ENCODE measurements at places on chromosomes 5 and 9.

GRCh38 chr9:18531136-18532065, 57.4 kb downstream of the ADAMTSL1 start:
- H3K4me3 ChIP-seq, result no peak overlapping the region
- H3K36me3 ChIP-seq, result no peaks in the 10 kb centered on the region
- no peak overlapping the region for H3K27ac ChIP-seq
- no peaks in the 10 kb centered on the region for H3K27me3 ChIP-seq

DNA sequence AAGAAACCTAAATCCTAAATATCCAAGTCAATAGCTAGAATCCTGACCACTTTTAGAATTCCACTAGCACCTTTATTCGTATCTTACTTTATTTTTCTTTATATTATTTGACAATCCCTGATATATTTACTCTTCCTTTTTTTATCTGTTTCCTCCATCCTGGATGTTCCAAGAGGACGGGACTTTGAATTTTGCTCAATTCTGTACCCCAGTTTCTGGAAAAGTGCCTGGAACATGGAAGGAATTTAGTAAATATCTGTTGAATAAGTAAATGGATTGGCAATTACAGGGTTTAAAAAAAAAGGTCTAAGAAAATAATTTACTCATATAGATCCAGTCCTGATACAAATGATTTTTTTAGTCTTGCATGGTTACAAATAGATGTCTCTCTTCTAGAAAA, 1.2 kb upstream of the NIPSNAP3A start:
- peaks cover 11% of the 10 kb centered on the region for H3K4me1 ChIP-seq
- H3K27me3 ChIP-seq, result no peaks in the 10 kb centered on the region
- H3K4me3 ChIP-seq, result no peak overlapping the region
- no peak for DNase-seq

DNA sequence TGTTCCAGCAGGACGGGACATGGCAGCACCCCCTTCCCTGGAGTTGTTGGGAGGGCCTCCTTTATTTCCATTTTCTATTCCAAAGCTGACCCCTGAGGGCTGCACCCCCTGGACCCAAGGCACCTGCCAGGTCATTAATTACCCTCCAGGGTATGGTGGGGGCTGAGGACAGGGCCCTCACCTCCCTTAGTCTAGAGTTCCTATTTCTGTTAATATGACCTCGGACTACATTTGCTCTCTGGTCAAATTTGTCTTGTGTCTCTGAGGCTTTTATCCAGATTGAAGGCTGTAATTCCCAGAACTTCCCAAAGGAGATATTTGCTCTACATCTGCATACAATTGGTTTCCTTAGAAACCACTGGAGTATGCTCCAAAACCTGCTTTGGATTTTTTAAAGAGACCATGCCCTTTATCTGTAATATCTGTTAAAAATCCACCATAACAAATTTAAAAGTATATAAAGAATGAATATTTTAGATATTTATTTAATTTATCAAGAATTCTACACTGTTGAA, 16.8 kb downstream of the PHF2 start:
- H3K4me1 ChIP-seq, result no peaks in the 10 kb centered on the region
- no peak overlapping the region for H3K27ac ChIP-seq
- no peaks in the 10 kb centered on the region for H3K36me3 ChIP-seq

- H3K4me1 ChIP-seq, result peaks cover under 1% of the 10 kb centered on the region
- no peaks in the 10 kb centered on the region for H3K36me3 ChIP-seq
- no peak overlapping the region for H3K27ac ChIP-seq
- H3K4me3 ChIP-seq, result no peak overlapping the region
- no peak for DNase-seq
- H3K27me3 ChIP-seq, result no peaks in the 10 kb centered on the region
Measured at GRCh38 chr5:87127426-87127825, 140.3 kb upstream of the RASA1 start.

GRCh38 chr5:125480911-125481310, 734.5 kb upstream of the ZNF608 start:
- no peaks in the 10 kb centered on the region for H3K27me3 ChIP-seq
- no peak overlapping the region for H3K27ac ChIP-seq
- no peaks in the 10 kb centered on the region for H3K4me1 ChIP-seq
- no peaks in the 10 kb centered on the region for H3K36me3 ChIP-seq

DNA sequence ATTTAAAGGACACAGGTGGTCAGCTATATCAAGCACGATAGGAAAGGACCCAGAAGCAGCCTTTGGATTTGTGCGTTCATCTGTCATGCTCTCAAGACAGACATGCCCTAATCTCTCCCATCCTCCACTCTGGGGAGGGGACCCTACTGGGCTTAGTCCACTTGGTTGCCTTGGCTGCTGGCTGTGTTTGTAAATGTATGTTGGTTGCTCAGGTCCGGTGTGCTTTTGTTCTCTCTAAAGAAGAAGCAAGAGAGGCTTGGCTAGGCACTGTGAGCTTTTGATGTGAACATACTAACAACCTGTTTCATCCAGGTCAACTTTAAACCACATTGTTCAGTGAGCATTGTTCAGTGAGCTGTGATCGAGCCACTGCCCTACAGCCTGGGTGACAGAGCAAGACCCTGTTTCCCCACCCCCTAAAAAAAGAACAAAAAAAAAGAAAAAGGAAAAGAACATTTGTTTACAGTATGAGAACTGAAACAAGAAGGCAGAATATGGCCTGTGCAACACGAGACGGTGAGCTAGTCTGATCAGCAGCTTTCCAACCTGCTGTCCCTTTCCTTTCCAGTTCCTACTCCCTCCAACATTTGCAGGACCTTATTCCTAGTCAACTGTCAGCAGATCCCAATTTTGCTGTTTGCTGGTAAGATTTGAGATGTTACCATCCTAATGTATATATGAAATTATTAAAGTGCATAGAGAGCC, 228.3 kb downstream of the ARHGAP26 start:
- no peaks in the 10 kb centered on the region for H3K4me1 ChIP-seq
- no peak overlapping the region for H3K27ac ChIP-seq
- H3K4me3 ChIP-seq, result no peak overlapping the region
- DNase-seq, result no peak

- peaks cover 34% of the 10 kb centered on the region for H3K4me1 ChIP-seq
- peak overlapping the region; percentile 91 for H3K27ac ChIP-seq
- peak; percentile 80 for DNase-seq
- H3K27me3 ChIP-seq, result no peaks in the 10 kb centered on the region
- H3K36me3 ChIP-seq, result no peaks in the 10 kb centered on the region
Measured at GRCh38 chr5:148469501-148469935, 85.8 kb downstream of the FBXO38 start.

DNA sequence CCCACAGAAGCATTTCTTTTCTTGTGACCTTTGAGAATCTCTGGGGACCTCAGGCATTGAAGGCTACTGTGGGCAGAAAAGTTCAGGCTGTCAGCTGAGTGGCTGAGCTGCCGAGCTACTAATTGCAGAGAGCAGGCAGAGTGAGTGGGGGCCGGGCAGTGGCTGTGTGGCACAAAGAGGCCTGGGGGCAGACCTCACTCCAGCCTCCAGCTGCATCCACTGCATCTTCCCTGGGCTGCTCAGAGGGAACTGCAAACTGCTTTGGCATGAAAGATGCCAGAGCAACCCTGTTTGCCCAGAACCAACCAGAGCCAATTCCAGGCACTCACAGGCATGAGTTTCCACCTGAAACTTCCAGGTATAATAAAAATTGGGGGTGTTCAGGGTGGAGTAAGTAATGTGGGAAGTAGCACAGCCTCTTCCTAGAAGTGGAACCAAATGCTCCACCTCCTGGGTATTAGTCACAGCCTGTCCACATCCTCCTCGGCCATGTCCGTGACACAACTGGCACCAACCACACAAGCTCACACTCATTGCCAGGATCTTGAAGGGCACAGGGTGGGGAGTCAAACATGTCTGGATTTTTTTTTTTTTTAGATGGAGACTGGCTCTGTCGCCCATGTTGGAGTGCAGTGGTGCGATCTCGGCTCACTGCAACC, 548.9 kb downstream of the BNC2 start:
- H3K27me3 ChIP-seq, result no peaks in the 10 kb centered on the region
- no peak for DNase-seq
- H3K36me3 ChIP-seq, result no peaks in the 10 kb centered on the region
- H3K4me1 ChIP-seq, result no peaks in the 10 kb centered on the region
- no peak overlapping the region for H3K4me3 ChIP-seq
- H3K27ac ChIP-seq, result no peak overlapping the region

DNA sequence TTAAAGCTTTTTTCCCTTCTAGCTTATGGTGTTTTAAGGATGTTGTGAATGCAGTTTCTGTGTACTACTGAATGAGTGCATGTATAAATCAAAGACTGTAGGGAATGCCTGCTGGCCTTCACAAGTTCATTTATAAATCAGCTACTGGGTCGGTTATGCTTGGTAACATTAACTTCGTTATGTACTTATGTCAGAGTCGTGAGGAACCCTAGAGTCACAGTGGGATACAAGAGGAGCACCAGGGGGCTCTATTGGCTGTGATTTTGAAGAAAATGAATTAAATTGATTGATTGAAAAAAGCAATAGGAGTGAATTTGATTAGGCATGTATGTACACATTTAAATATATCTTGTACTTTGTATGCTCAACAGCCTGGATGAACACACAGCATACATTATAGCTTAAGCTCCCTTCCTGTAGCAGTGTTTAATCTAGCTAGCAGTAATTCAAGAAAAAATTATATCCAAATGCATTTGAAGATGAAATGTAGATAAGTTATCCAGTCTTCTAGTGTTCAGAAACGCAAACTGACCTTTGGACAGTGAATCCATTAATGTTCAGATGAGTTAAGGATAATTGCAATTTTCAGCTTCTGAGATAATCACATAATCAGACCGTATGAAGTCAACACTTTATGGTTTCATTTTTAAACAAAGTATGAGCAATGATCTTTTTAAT, 204.2 kb downstream of the KDM4C start:
- no peaks in the 10 kb centered on the region for H3K36me3 ChIP-seq
- H3K4me3 ChIP-seq, result no peak overlapping the region
- peaks cover 3% of the 10 kb centered on the region for H3K4me1 ChIP-seq
- no peak for DNase-seq
- no peaks in the 10 kb centered on the region for H3K27me3 ChIP-seq
- no peak overlapping the region for H3K27ac ChIP-seq

- no peak overlapping the region for H3K4me3 ChIP-seq
- H3K4me1 ChIP-seq, result no peaks in the 10 kb centered on the region
- no peak overlapping the region for H3K27ac ChIP-seq
- no peak for DNase-seq
- H3K36me3 ChIP-seq, result no peaks in the 10 kb centered on the region
Measured at GRCh38 chr9:137148661-137149060, 9.7 kb downstream of the GRIN1 start.

GRCh38 chr9:113568571-113569321, 105.2 kb downstream of the RGS3 start:
- no peak overlapping the region for H3K4me3 ChIP-seq
- no peaks in the 10 kb centered on the region for H3K27me3 ChIP-seq
- no peak for DNase-seq
- H3K27ac ChIP-seq, result peak overlapping the region; percentile 63

GRCh38 chr9:27497883-27498417, 26.1 kb upstream of the IFNK start:
- no peak for DNase-seq
- H3K4me1 ChIP-seq, result peaks cover 19% of the 10 kb centered on the region
- H3K4me3 ChIP-seq, result no peak overlapping the region
- H3K36me3 ChIP-seq, result no peaks in the 10 kb centered on the region
- no peak overlapping the region for H3K27ac ChIP-seq

DNA sequence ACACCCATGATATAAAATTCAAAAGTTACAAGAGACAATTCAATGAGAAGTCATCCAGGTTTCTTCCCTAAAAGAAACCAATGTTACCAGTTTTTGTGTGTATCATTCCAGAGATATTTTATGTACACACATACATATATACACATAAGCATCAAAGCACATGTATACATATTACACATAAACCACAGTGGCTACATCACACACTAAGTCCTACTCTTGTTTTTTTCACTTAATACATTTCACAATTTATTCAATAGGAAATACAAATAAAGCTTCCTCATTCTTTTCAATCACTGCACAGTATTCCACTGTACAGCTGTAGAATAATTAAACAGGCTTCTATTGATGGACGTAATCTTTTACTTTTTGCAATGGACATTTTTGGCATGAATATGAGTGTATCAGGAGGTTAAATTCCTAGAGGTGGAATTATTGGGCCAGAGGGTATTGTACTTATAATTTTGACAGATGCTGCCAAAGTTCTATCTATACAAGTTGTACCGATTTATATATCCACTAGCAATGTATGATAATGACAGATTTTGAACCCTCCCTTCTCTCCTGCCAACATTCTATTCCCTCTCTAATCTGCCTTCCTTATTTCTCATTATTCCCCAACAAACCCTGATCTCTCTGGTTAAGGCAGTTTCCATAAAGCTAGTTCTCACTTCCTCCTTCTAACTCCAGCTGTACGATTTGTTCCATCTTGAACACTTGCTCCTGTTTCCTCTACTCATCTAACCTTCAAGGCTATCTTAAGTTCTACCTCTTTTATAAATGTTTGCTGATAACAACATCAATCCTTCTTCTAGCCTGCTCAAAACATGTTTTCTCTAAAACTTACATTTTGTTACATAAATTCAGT, 35.2 kb downstream of the MRPS27 start:
- H3K27me3 ChIP-seq, result no peaks in the 10 kb centered on the region
- DNase-seq, result no peak
- no peaks in the 10 kb centered on the region for H3K4me1 ChIP-seq
- no peaks in the 10 kb centered on the region for H3K36me3 ChIP-seq

DNA sequence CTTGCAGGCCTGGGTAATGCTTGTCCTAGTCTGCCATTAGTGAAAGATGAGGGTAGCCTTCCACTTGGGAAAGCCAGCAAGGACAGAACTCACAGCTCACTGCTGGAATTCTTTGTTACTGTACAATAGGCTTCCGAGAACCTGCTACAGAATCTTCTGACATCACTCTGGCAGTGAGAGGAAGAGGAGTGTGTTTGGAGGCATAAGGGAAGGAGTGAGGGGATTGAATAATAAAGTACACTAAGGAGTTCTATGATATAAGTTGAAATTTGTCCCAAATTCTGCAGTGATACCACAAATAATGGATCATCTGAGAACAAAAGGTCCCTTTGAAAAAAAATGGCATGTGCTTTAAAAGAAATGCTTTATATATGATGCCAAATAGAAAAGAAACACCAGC, at the start of gene SPATA9:
Gene SPATA9 (minus strand): TSS at position 101 of the 400 bp plus-strand sequence. CDS start 137 bp downstream, outside the sequence.
- H3K4me1 ChIP-seq, result no peaks in the 10 kb centered on the region
- H3K27ac ChIP-seq, result no peak within 1 kb of the TSS
- H3K36me3 ChIP-seq, result no peaks in the 10 kb centered on the region
- no peaks in the 10 kb centered on the region for H3K27me3 ChIP-seq

DNA sequence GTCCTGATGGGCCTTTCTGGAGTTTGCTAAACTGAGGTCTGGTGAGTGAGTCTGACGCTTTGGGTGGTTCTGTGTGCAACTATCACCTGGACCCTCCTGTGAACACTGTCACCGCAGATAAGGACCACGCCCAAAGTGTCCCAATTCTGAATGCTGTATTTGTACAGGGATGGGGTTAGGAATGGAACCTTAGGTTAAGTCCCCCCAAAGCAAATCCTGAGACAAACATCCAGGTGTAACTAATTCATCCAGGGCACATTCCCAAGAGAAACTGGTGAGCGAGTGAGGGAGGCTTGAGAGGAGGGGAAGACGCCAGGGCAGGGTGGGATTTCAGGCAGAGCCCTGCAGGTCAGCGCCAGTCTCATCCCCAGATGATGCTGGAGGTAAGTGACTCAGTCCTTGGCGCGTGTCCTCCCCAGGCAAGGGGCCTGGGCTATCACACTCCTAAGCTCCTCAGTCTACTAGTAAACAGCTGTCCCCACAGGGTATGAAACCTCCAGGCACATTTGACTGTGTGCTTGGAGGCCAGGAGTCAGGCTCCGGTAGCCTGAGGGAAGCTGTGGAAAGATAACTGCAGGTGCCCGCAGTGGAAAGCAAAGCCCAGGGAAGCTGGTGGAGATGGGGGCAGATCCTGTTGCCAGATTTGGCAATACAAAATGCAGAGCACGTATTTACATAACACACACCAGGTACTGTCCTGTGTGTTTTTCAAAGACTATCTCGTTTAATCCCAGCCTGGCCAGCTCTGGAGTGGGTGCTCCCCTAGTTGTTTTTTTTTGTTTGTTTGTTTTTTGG, 66.7 kb downstream of the IL6ST start:
- no peak overlapping the region for H3K4me3 ChIP-seq
- no peaks in the 10 kb centered on the region for H3K36me3 ChIP-seq
- H3K27me3 ChIP-seq, result no peaks in the 10 kb centered on the region
- no peak for DNase-seq
- peaks cover 4% of the 10 kb centered on the region for H3K4me1 ChIP-seq
